Stimulated activated CD4-positive, alpha-beta T cell treated with anti-CD3 and anti-CD28 coated beads, Interleukin-4, amount 100 ng/mL, for 48 hours (primary cell): ENCODE measurements at places on chromosomes 5 and 9.

DNA sequence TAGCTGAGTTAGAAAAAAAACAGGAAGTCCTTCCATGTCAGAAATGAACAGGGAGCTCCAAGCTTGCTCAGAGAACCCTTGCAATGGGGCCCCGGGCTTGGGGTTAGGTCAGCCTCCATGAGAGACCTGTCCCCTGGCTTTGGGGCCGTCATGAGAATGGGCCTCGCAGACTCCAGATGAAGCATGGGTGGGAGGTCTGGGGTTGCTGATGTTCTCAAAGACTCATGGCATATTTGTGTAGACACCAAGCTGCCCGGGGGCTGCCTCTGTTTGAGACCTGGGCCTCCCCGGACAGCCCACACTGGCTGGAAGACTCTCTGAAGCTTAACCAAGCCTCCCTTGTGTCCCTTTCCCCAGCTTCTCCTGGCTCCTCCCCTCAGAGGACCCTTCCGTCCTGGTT is 186.3 kb downstream of the IRX2 start:
- DNase-seq: no peak

GRCh38 chr5:101045689-101046088 is 142.6 kb upstream of the ST8SIA4 start:
- no peak for DNase-seq

- no peak for DNase-seq
These were observed 1170.6 kb upstream of the NUDT12 start for GRCh38 chr5:104733063-104733669.

- no peak for DNase-seq
These were observed 54.9 kb downstream of the DUSP1 start for GRCh38 chr5:172715931-172716682.

DNA sequence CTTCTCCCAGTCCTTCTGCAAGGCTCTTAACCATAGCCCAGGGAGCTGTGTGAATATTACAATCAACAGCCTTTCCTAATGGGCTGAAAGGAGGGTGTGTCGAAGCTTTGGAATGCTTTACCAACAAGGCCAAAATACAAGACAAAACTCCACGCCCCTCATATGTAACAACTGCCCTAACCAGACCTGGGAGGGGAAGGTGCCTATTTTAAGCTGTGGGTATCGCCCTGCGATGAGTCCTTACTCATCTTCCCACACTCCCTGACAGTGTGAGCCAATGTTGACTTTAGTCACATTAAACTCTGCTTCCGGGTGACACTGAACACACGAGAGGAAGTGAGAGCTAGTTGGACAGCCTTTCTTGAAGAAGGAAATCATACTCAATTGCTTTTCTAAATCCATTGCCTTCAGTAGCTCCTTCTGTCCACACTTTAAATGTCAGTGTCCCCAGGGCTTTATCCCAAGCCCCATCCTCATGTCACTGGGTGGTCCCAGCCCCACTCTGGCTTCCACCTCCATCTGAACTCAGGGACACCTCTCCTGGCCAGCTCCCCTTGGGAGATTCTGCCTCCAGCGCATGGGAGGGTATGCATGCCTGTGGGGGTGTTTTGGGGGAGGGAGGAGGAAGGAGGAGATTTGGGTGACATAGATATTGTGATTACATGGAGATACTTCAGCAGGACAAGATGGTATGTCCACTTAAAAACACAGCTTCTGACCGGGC is 6.5 kb upstream of the TBC1D9B start:
- DNase-seq: no peak

- no peak for DNase-seq
These were observed 271.2 kb downstream of the SAXO1 start for GRCh38 chr9:18761742-18762300.

GRCh38 chr9:136361754-136362449 is 1.6 kb downstream of the DNLZ start:
- DNase-seq: no peak

GRCh38 chr5:143059355-143059754 is 289.2 kb downstream of the ARHGAP26 start:
- no peak for DNase-seq

- DNase-seq: no peak
These were observed 7.3 kb downstream of the C9orf50 start for GRCh38 chr9:129613520-129614175.

DNA sequence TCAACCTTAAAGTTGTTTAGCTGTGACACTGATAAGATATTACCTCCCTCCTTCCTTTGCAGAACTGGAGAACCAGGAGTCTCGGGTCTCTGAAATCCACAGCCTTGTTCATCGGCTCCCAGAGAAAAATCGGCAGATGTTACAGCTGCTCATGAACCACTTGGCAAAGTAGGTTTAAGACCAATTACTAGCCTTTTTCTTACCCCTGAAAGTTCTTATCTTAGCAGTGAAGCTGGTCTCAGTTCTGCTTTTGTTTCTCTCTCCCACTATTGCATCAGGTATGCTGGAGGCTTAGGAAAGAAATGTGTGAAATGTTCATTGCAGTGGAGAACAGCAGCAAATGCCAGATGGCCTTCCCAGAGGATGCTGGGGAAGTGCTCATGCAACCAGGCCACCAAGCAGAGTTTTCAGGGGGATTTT is 287.4 kb downstream of the ARHGAP26 start:
- DNase-seq: no peak

GRCh38 chr5:174789596-174789995 is 65.2 kb downstream of the MSX2 start:
- DNase-seq: no peak

DNA sequence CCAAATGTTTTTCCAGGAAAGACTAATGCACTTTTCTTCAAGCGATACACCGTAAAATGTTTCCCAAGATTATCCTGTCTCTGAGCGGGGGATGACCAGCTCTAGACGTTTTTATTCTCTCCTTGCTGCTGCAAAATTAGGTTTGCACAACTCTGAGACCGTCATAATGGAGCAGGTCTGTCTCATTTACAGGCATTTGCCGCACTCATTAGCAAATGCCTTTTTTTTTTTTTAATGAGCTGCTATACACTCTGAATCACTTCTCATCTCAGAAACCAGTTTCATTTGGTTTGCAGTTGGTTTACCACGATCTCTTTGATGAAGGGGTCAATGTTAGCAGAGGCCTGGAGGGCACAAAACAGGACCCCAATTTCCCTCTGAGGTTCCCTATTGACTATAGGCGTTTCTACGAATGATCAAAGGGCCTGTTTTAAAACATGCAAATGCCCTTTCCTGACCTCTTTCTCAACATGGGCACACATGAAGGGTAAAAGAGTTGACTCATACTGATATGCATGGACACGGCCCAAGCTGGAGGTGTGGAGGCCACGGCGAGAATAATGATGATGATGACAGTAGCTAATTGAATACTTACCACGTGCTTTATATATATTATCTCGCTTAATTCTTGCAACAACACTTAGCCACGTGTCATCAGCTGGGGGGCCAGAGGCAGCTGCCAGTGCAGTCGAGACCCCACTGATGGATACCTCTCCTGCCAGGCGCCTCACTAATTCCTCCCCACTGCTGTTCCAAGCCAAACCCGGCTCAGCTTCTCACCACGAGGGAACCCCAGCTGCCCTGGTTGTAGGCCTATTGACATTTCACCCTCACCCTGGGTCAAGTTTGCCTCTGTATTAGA is 89.9 kb upstream of the PTCH1 start:
- no peak for DNase-seq

DNA sequence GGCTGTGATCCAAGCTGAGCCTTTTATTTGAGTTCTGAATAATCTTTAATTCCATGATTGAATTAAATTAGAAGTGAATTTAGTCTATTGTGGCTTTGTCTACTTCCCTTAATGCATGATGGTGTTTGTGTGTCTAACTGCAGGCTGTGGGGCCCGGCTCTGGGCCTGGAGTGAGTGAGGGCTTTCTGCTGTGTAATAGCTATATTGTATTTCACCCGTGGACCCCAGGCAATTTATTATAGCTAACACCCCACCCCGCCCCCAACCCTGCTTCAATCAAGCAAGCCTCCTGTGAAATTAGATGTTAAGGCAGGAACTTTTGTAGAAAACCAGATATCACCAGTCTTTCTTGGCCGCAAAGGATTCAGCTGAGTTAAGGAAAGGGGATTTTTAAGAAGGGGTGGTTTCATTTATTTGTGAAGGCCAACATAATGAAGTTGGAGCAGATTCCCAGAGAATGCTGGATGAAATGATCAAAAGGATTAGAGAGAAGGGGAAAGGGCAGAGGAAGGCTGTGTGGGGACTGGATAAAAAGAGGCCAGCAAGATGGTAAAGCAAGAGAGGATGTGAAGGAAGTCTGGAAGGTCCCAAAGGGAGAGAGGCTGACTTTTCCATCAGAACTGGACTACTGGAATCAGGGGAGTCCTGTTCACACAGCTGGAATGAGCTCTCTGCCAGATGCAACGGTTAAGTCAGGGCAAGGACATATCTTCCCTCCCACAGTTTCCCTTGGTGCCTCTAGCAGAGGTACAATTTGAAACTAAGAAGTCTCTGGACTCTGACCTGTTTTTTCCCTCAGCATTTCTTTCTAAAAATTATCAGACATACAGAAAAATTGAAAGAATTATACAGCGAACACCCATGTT is 125.3 kb upstream of the SAP30L start:
- DNase-seq: no peak

DNA sequence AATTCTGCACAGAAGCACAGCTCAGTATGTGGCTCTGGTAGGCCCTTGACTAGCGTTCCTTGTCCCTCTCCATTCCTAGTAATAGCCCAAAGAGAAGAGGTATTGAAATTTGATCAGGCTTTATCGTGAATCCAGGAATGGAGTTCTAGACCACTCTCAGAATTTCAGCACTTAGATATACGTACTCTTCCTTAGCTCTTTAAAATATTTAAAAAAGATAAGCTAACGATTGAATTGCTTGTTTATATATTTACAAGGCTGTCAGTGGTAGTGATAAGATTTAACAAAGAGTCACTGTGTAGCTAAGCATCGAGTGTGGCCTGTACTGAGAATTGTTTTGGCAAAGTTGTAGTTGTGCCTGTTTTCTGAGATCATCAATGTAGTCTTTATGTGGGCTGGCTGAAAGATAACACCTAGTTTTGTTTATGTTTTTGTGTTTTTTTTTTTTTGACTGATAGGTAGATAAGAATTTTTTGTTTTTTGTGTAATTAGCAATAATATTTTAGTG is 2.5 kb downstream of the KIAA1958 start:
- no peak for DNase-seq

DNA sequence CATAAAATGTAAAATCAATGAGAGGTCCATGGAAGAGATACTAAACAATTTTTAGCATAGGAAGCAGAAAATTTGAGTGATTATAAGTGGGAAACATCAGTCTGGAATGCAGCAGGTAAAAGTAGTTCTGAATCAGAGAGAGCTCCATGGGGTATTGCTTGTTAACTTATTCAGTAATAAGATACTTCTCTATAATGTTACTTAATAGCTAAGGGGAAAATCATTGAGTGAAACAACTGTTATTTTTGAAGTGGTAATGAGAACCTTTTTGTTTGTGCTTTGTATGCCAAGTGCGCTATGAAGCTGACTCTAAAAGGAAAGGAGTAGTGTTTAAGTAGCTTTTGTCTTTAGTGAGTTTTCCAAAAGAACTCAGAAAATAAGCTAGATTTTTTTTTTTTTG is 95.2 kb downstream of the ERBIN start:
- DNase-seq: no peak

DNA sequence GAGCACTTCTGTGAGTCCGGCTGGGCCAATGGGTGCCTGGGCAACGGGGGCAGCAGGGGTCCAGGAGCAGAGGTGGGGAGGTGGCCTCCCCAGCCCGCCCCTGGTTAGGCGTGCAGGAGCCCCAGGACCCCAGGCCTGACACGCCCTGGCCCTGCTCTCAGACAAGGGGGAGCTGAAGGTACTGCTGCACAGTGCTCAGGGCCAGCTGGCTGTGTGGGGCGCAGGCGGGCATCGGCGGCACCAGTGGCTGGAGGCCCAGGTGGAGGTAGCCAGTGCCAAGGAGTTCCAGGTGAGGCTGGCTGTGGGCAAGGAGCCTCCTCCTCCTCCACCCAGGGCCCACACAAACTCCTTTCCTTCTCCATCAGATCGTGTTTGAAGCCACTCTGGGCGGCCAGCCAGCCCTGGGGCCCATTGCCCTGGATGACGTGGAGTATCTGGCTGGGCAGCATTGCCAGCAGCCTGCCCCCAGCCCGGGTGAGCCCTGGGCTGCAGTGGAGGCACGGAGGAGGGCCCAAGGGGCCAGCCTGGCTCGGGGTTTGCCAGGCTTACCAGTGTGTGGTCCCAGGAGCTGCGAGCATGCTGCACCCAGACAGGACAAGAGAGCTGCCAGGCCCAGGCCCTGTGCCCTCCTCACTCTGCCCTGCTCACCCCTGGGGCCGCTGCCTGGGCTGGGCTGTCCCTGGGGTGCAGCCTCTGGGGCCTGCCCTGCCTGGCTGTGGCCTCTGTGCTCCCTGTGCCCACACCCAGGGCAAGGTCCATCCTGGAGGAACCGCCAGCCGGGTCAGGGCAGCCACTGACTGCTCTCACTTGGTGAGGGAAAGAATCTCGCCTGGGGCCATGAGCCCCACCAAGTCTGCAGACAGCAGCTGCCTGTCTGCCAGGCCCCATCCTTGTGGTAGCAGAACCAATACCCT is 7.0 kb downstream of the MAMDC4 start:
- no peak for DNase-seq

- DNase-seq: no peak
These were observed 555.3 kb upstream of the ZNF462 start for GRCh38 chr9:106307670-106308069.

DNA sequence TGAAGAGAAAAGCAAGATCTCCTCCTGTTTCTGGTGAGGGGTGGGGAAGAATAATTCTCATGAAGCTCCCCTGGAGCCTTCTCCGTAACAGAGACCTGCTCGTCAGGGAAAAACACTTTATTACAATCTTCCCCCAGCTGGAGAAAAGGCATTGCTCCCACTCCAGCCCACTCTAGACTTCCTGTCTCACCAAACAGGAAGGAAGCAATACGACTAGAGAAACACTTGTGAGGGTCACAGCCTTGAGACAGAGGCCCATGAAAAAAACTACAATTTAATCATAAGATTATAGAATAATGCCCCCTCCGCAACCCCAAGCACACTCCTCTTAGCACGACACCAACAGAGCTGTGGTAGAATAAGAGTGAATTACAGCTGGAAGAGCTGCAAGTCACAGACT is 197.2 kb upstream of the S1PR3 start:
- DNase-seq: no peak

GRCh38 chr5:62275581-62275980 is 30.4 kb upstream of the KIF2A start:
- DNase-seq: no peak

DNA sequence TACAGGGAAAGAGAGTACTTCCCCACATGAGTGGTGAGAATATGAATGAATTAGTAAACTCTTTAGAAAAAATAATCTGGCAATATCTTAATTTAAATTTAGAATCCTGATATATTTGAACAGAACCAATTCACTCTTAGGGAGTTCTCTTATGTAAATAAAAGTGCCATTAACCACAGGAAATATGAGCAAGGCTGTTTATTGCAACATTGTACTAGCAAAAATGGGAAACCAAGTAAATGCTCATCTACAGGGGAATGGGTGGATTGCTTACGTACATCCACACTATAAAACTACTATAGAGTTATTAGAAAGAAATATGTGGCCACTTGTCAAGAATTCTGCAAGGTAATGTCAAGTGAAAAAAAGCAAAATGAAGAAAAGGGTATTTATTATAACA is 274.5 kb downstream of the TLE1 start:
- DNase-seq: no peak

DNA sequence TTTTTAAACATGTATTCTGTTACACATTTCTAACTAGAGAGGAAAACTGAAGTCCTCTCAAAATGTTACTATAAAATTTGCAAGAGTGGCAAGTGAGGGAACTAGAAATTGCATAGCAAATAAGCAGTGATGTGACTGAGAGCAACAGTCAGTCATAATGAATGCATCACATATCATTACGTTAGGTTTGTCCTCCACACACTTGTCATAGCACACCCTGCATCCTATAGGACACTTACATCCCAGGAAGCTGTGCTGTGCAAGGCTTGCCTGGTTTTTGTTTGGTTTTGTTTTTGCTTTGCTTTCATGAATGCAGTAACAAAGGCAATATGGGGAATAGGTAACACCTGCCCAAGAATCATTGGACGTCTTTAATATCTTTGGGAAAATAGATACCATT is 10.8 kb downstream of the NFIB start:
- DNase-seq: no peak
